T-helper 17 cell (primary cell): ENCODE measurements at places on chromosomes 1 and 21. TPM values are rescaled to one million over a fixed set of nuclear protein-coding genes. Genes with fewer than 3 reads are reported as not detected.
A peak's percentile ranks its signal among the peaks of the same experiment; 100 is the strongest.

- no peak for DNase-seq
Observed at GRCh38 chr1:183214021-183214970, 28.2 kb downstream of the LAMC2 start.

DNA sequence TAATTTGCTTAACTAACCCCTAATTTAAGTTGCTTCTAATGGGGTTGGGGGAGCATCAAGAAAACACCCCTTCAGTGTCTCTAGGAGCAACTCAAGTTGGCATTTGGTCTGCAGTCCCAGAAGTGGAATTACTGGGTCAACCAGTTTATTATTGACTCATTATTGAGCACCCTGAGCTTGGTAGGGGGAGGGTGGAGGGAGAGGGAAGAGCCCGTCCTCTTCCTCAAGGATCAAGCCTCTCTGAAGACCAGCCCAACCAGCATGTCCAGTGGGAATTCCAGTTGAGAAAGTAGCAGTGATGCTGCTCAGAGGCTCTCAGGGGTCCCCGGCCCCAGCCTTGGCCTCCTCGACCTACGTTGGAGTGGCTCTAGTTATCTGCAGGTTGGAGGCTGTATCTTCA, 2.1 kb upstream of the PLA2G2F start:
- DNase-seq = no peak

DNA sequence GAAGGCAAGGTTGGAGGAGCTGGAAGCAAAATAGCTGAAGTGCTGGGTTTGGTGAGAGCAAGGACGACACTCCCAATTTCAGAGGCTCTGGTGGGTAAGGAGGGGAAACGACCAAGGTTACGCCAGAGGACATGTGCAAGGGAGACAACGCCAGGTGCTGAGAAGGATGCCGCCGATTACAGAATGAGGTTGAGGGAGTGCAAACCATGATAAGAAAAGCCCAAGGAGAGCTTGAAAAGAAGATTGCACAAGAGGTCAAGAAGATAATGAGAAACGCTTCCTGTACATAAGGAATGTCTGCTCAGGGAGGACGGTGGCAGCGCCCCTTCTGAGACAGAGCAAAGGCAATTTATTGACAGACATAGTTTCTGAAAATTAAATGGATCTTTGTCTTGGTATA, 382.0 kb upstream of the PROX1 start:
- DNase-seq = no peak

DNA sequence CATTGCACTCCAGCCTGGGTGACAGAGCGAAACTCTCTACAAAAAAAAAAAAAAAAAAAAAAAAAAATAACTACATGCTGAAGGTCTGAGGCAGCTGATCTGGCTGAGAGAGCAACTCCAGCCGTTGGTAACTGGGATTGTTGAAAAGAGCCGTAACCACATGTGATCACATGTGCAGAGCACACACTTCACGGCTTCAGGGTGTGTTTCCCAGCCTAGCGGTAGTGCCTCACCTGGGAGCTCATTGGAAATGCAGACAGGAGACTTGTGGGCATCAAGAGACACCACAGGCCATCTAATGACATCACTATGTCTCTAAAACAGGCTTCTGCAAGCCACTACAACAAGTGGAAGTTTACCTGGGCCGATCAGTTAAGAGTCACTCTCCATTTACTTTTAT, 11.8 kb upstream of the OTUD7B start:
- no peak for DNase-seq

GRCh38 chr1:116372191-116372590, 853 bp upstream of the ATP1A1 start:
- DNase-seq = no peak

DNA sequence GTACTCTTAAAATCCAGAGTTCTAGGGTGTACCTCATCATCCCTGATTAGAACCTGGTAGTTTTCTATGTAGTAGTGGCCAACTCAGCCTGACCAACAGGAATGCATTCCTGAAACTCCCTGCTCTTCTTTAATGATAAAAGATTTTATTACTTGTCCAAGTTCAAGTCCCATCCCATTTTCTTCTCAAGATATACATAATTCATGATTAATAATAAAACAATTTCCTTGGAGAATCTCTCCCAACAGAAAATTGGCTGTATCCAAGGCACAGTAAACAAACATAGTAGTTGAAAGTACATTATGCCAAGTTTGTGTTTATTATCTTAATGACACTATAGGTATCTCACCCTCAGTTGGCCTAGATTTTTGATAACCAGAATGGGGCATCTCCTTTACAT, 714.1 kb upstream of the ADAMTS5 start:
- no peak for DNase-seq

- DNase-seq = no peak
Observed at GRCh38 chr1:20108366-20109123, 10.8 kb downstream of the PLA2G2D start.

DNA sequence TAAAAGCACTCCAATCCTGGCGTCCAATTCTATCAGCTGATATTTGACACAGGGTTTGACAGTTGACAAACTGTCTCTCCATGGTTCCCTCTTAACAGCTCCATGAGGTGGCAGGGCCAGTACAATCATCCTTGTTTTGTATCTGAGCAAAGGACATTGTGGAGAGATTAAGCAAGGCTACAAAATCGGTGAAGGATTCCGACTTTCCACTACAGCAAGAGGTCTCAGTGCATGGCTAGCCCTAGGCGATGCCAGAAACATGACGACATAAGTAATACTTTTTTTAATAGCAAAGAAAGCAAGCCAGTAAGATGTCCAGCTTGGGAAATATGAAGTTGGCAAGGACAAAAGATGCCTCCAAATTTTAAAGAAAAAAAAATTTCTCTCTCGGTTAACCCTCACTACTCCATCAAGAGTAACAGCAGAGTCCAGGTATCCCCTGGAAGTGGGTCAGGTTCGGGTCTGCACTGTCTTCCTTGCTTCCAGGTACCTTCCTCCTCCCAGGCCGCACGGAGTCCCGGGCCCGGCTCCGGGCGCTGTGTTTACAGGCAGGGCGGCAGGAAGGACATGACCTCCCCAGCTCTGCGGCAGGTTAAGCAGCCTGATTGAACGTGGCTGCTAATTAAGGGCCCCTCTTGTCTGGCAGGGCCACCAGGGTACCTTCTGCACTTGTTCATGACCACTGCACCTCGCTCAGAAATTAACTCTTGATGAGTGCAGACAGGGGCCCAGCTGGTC, 106.1 kb downstream of the SIM2 start:
- no peak for DNase-seq

DNA sequence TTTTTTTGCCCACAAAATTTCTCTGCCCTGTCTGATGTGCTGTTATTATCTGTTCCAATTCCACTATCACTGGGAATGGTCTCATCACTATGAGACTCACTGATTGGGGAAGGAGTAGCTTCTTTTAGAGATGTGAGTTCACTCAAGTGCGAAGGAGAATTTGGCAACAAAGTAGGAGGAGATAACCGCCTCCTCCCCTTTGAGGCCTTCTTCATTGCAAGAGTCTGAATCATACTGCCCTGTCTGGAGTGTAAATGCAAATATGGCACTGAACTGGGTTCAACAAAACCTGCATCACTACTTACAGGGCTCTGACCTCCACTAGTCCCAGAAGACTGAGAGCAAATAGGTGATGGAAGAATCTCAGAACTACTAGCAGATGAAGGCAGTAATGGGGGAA, 83.4 kb downstream of the ASH1L start:
- DNase-seq = no peak

GRCh38 chr1:213541641-213542040, 446.1 kb upstream of the PROX1 start:
- no peak for DNase-seq

GRCh38 chr1:118290046-118290445, 105.0 kb upstream of the SPAG17 start:
- no peak for DNase-seq

DNA sequence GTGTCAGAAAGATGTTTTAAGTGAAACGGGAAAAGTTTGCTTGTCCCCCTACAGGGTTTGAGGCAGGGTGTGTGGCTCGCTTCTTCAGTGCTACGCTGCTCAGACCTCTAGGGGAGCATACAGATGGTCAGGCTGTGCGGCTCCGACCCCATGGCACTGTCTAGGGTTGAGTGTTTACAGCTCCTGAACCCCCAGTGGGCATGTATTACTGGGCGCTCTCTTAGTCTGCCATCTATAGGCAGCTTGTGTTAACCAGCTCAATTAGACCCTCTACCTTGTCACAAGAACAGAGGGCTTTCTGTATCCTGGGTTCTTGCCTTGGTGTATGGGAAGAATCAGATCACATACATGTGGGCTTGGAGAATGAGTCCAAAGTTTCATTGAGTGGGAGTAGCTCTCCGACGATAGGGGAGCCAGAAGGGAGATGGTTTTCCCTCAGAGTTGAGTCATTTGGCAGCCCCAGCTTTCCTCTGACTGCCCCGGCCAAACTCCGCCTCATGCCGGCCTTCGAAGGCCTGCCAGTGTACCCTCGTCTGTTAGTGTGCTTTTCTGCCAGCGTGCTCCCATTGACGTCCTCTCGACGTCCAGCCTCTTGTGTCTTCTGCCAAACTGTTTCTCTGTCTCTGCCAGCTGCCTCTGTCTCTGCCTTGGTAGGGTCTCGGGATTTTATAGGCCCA, 38.6 kb upstream of the ADGRL4 start:
- no peak for DNase-seq

DNA sequence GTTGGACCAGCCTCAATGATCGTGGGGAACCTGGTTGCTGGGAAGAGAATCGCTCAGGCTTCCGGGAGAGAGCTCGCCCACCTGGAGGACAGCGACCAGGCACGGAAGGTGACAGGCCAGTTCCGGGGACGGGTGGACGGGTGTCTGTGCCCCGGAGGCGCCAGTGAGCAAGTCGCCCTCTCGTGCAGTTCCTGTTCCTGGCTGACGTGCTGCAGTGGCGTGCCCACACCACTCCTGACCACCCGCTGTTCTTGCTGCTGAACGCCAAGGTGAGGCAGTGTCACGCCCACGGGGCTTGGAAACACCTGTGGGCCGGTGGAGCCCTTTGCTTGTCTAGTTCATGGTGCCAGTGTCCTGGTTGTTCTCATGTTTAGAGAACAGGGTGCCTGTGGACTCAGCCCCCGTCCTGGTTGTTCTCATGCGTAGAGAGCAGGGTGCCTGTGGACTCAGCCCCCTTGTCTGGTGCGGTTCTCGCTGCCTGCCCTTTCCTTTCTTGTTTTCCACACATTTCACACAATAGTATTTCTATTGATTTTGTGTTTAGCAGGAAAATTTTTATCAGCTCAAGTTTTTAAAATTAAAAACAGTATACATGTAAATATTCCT, 53.1 kb downstream of the S100B start:
- DNase-seq = peak; percentile 17

DNA sequence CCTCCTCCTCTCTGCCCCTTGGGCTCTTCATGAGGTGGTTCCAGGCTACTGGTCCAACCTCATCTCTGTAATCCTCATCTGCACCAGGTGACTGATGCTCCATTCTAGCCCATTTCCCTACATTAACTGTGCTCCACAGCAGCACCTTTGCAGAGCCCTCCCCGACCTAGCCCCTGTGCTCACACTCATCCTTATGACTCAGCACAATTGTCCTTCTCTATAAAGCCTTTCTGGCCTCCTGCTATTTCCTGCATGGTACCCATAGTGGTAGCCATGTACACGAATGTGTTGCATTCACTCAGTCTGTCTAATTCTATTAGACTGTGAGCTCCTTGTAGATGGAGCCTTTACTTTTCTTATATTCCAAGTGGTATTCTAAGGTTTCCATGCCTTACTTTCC, 339.0 kb downstream of the DISC1 start:
- no peak for DNase-seq

GRCh38 chr1:197595304-197595904, 179.9 kb downstream of the DENND1B start:
- no peak for DNase-seq

DNA sequence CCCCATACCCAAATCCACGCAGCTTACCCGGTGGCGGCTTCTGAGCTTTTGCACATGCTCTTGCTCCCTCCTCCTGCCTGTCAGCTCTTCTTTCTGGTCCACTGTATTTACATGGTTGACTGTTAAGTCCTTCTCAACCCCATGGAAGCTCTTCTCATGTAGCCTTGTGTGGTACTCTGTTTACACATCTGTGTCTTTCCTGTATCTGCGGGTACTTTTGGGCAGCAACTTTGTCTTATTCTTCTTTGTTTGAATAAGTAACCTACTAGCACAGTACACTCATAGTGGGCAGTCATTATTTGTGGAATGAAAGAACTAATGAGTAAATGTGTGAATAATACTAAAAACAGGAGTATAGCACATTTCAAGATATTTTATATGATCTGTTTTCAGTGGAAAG, 88.5 kb upstream of the GPR88 start:
- DNase-seq = no peak

DNA sequence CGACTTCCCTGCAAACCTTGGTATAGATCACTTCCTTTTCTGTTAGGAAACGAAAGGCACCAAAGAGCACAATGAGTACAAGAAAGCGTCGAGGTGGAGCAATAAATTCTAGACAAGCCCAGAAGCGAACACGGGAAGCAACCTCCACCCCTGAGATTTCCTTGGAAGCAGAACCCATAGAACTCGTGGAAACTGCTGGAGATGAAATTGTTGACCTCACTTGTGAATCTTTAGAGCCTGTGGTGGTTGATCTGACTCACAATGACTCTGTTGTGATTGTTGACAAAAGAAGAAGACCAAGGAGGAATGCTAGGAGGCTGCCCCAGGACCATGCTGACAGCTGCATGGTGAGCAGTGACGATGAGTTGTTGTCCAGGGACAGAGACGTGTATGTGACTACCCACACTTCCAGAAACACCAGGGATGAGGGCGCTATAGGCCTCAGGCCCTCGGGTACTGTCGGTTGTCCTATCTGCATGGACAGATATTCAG, 18.5 kb downstream of the FAM89A start:
- DNase-seq = no peak

- DNase-seq = no peak
Observed at GRCh38 chr1:241696815-241697639, 44.9 kb downstream of the WDR64 start.

DNA sequence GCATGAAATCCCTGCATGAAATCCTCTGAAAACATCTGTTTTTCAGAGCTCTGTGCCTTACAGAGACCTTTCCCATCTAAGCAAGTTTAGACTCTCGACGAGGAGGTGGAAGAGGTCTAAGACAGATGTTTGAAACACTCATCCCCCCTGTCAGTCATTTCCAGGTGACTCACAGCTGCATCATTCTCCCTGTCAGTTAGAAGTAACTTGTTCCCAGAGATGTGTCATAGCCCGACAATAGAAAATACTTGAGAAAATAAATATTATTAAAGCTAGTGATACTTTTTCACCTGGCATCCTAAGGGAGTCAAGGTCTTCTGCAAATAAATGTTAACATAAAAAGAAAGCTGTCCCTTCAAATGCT, 41.6 kb upstream of the SEC16B start:
- DNase-seq = no peak

Gene UBE2U
- not detected for total RNA-seq

Gene TP73
- 0.31 TPM for total RNA-seq

Gene TMEM269
- total RNA-seq = 0.47 TPM

Gene CYYR1
- total RNA-seq = not detected

Gene FCRLA
- not detected for total RNA-seq

Gene ADORA3
- total RNA-seq = not detected

Gene CHRM3
- total RNA-seq = not detected
